ENCODE measurements at places on chromosomes 12 and 14.

DNA sequence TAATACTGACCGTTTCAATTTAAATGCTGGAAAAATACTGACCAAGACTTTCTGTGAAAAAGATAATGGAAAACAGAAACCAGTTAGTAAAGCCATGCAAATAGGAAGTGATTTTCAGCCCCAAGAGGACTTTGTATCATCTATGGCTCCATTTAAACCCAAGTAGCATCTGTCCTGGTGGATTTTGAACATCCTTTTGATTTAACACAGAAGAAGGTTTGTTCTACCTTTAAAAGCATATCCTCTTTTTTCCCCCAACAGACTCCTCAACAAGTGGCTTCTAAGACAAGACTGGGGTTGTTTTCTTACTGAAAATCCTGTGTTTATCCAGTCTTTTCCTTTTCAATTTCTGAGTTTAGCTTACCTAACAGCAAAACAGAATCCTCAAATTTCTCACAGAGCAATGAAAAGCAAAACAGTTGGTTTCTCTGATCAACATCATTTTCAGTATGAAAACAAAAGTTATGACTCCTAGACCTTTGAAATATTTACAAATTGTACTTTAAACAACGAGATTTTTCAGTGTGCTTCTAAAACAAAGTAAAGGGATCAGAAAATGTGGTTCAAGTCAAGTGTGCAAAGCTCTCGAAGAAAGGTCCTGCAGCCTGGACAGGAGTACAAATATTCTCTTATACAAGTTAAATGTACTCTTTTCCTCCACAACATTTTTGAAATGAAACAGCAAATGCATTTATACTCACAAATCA is 2.9 kb downstream of the PHLDA1 start:
- DNase-seq, result no peak

GRCh38 chr12:70843363-70843762 is 77.2 kb downstream of the PTPRR start:
- DNase-seq, result no peak

DNA sequence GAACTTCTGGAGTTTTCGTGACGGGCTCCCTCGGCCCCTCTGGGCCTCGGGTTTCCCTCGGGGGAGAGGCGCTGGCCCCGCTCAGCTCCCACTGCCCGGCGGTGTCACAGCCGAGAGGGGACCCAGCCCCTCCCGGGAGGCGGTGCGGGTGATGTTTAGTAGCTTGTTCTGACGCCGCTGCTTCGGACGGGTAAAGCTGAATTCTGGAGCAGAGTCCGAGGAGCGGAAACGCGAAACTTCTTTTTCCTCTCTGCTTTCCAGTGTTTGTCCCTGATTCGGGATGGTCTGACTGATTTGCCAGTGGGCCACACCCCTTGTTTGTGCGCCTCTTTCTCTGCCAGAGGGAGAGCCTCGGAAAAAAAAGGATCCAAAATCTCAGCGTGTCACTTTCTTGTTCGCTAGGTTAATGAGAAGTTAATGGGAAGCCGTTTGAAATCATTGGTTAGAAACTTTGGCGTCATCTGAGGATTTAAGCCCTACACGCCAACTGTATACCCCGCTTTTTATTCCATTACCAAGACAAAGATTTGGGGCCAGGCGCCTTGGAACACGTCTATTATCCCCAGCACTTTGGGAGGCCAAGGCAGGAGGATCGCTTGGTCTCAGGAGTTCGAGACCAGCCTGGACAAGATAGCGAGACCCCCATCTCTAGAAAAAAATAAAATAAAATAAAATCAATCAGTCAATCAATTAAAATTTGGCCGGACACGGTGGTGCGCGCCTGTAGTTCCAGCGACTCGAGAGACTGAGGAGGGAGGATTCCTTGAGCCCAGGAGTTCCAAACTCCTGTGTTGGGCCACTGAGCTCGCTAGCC is 756 bp downstream of the TULP3 start:
- peak; percentile 64 for DNase-seq

GRCh38 chr12:106154751-106155273 is 16.1 kb upstream of the NUAK1 start:
- no peak for DNase-seq

DNA sequence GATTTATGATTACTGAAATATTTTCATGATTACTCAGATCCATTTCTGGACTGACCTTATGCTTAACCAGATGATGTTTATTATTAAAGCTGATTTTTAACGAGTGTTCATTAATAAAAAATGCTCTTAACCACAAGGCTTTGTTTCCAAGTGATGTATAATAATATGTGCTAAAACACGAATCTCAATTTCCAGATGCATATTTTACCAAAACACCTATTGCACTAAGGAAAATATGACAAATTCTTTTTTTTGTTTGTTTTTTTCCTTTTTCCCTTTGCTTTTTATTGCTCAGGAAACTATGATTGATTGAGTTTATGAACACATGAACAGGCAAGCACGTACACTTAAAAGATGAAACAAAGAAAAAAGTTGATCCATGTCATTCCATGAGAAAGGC is 16.9 kb upstream of the DUSP6 start:
- DNase-seq, result no peak

GRCh38 chr12:101925361-101925760 is 48.0 kb downstream of the DRAM1 start:
- DNase-seq, result peak; percentile 55

DNA sequence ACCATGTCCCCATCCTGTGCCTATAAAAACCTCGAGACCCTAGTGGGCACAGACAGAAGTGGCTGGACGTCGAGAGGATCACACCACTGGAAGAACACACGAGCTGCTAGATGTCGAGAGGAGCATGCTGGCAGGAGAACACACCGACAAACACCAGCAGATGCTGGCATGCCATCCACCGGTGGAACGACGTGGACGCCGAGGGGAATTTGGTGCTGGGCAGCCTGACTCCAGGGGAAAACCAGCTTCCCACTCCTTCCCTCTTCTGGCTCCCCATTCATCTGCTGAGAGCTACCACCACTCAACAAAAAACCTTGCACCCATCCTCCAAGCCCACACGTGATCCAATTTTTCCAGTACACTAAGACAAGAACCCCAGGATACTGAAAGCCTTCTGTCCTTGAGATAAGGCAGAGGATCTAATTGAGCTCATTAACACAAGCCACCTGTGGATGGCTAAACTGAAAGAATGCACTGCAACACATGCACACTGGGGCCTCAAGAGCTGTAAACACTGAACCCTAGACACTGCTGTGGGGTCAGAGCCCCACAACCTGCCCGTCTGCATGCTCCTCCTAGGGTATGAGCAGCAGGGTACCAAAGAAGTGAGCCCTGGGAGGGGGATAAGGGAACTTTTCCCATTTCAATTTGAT is 9.5 kb downstream of the RNASE6 start:
- no peak for DNase-seq

DNA sequence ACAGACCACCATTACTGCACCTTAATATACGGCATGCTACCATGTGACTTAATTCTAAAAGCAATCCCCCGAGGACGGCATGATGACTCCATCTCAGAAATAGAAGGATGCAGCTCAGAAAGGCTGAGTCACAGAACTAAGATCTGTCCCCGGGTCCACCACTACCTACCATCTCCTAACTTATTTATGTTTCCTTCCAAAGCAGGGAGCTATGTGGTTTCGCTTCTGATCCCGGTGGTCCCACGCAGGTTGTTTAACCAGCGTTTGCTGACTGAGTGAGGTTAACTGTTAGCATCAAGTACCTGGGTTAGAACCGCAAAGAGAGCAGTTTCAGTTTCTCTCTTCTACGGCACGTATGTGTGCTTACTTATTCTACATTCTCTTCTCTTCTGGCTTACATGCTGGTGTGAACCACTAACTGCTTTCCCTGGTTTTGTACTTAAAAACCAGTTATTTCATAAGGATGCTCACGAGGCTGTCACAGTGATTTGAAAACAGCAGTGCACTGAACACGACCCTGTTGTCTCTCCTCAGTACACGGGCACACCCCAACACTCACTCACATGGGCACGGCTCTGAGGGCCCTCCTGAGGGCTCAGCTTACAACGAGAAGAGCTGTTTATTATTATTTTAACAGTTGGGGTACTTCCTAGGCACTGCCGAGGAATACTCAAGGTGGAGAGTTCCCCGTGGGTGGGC is 66.7 kb downstream of the CCDC88C start:
- DNase-seq, result no peak

- peak; percentile 20 for DNase-seq
Observed at GRCh38 chr12:4539167-4539870, 629 bp downstream of the RAD51AP1 start.

DNA sequence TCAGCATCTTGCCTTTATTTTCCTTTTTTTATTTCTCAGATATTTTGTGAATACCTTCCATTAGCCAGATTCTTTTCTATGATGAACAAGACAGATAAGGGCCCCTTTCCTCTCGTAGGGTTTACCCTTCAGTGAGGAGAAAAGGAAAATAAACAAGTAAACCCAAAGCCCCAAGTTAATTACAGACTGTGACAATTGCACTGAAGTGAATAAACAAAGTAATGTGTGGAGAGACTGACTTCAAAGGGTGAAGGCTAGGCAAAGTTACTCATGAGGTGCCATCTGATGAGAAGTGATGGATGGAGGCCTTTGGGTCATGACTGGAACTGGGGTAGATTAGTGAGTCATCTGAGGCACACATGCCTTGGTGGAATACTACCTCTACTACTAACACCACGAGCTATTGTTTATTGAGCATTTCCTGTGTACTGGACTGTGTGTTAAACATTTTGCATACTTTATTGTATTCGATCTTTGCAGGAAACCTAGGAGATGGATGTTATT is 143.4 kb upstream of the PRICKLE1 start:
- no peak for DNase-seq

GRCh38 chr14:24959791-24960331 is 90.1 kb downstream of the STXBP6 start:
- DNase-seq, result no peak

GRCh38 chr12:124761871-124762270 is 101.8 kb downstream of the SCARB1 start:
- DNase-seq, result no peak

DNA sequence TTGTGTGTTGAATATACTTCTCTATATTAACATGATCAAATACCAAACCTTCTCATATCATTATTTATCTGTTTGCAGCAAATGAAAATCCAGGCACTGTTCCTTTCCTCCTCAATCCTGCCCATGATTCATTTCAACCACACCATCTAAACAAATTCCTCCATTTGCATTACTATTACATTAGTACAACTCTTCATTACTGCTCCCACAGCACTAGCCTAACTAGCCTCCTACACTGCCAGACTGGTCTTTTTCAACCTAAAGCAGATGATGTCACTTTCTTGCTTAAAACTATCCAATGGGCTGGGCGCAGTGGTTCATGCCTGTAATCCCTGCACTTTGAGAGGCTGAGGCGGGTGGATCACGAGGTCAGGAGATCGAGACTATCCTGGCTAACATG is 117.3 kb upstream of the MYF6 start:
- no peak for DNase-seq

DNA sequence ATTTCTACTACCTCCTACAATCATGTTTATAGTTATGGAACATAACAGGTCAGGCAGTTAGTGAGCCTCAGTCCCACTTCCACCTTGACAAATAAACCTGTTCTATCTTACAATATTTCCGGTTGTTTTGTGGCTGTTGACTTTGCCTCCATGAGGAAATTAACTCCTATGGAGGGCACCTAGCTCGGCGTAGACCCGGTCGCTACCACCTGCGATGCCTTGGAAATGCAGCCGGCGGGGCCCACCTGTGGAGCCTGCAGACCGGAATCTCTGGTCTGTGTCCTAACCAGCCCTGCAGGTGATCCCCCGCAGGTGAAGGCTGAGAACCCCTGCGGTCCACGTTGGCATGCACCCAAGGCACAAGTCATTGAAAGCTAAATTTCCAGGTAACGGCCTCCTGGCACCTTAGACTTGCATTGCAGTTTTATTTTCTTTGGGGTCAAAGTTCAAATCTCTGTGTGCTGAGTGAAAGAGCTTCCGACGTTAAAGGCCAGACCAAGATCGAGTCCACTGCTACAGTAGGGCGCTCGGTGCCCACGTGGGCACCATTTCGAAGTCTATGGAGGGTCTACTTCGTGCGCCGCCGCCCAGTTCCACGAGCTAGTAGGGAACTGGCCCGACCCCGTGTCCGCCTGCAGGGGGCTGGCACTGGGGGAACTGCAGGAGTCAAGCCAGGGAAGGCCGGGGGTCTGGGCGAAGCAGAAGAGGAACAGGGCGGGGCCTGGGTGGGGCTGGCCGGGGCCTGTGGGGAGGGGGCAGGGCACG is 782 bp upstream of the PIWIL1 start:
- DNase-seq, result no peak

Measured in HS-27A (cell line).